ENCODE measurements at places on chromosomes 1 and 21.

GRCh38 chr1:117367046-117368025, at the start of gene MAN1A2:
Gene MAN1A2 (plus strand): TSS chr1:117367449. CDS start chr1:117368184, 735 bp downstream.
- peak; percentile 63 for DNase-seq

- DNase-seq, result no peak
Measured at GRCh38 chr21:46065215-46065913, 32.5 kb upstream of the COL6A2 start.

GRCh38 chr21:20343186-20343585, 655.0 kb upstream of the NCAM2 start:
- no peak for DNase-seq

DNA sequence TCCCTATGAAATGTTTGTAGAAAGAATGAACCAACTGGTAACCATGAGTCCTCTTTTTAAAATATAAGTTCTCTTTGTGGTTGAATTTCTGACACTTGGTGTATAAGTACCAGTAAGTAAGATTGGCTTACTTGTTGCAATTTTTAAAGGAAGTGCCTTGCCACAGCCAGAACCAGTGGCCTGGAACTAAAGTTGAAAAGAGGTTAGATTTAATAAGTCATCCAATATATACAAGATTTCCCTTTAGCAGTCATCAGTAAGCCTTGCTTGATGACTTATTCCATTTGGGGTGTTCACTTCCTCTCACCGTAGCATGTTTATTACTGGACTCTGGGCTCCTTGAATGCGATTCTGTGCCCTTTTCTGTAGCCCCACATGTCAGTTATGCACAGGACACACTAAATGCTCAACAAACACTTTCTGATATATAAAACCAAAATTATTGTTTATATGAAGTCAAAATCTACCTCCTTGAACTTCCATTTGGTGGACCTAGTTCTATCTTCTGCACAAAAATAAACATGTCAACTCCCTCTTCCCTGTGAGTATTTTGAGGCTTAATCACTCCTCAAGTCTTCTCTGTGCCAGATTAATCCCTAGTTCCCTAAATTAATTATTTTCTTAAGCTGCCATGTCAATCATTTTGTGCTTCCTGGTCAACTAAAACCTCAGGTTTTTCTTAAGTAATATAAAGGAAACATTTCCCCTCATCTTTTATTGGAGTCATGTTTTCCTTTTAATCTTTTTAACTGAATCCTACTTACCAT, 218.1 kb downstream of the ST6GALNAC3 start:
- DNase-seq, result no peak

- DNase-seq, result no peak
Measured at GRCh38 chr1:30410153-30410851, 313.1 kb downstream of the MATN1 start.

- no peak for DNase-seq
Measured at GRCh38 chr1:207863893-207864535, 46.9 kb downstream of the CD34 start.

- no peak for DNase-seq
Measured at GRCh38 chr1:63327417-63328054, 5.2 kb downstream of the FOXD3 start.

GRCh38 chr1:205593532-205593931, 38.3 kb downstream of the ELK4 start:
- no peak for DNase-seq

DNA sequence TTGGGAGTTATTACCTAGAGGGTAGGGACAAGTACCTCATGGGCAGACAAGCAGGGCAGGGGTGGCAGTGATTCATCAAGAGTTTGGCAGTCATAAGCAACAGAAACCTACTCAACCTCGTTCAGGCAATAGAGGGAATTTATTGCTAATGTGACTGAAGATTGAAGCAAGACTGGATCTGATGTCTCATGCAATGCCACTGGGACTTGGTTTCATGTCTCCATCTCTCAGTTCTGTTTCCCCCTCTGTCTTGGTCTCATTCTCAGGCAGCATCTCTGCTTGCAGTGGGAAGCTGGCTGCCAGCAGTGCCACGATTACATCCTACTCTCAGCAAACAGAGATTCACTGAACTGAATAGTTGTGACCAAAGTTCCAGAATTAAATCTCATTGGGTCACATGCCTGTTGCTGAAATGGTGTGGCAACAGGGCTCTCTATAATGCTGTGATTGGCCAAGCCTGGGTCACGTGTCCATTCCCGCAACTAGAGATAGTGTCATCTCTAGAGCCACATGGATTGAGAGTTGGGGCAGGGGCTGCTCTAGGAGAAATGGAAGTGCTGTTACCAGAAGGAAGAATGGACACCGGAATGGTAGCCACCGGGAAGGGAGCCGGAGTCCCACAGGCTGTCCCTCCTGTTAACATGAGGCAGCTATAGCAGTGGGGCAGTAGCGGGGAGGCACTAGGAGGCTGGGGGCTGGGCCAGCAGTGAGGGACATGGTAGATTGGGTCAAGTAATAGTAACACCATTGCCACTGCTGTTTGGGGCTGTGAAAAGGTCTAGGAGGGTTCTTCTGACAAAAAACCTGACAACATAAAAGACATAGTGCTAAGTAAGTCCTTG, 3.9 kb upstream of the CDC42 start:
- DNase-seq, result no peak

GRCh38 chr1:96934282-96934681, 212.7 kb downstream of the PTBP2 start:
- no peak for DNase-seq

- DNase-seq, result peak; percentile 71
Measured at GRCh38 chr1:227766015-227766634, 30.9 kb downstream of the SNAP47 start.

DNA sequence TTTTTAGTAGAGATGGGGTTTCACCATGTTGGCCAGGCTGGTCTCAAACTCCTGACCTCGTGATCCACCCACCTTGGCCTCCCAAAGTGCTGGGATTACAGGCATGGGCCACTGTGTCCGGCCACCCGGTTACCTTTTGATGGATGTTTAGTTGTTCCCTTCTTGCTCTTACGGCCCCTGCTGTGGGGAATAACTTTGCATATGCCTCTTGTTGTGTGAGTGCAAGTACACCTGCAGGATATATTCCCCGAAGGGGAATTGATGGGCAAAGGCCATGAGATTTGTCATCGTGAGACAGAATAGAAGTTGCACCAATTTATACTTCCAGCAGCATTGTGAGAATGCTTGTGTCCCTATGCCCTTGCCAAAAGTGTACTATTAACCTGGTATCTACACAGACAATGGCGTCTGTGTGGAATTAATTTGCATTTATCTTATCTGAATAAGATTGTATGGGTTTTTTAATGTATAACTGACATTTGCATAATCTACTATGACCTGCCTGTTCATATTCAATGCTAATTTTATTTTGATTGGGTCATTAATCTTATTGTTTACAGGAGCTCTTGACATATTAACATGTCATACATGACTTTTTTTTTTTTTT, 8.1 kb downstream of the IL6R start:
- DNase-seq, result no peak

- no peak for DNase-seq
Measured at GRCh38 chr1:59997479-59998115, 71.0 kb upstream of the CYP2J2 start.

DNA sequence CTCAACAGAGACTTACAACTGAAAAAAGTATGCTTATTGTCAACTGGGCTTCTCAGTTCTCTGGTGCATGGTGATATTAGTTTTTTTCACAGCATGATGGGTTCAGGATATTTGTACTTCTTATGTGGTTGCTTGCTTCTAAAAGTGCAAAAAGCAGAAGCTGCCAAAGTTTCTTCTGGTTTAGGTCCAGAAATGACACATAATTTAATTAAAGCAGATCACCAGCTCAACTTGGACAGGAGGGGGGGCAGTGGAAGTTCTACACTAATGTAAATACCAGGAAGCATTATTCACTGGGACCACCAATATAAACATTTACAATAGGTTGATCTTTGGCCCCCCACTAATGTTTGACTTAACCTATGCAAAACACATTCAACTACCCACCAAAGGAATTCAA, 354.8 kb upstream of the BRINP3 start:
- DNase-seq, result no peak

DNA sequence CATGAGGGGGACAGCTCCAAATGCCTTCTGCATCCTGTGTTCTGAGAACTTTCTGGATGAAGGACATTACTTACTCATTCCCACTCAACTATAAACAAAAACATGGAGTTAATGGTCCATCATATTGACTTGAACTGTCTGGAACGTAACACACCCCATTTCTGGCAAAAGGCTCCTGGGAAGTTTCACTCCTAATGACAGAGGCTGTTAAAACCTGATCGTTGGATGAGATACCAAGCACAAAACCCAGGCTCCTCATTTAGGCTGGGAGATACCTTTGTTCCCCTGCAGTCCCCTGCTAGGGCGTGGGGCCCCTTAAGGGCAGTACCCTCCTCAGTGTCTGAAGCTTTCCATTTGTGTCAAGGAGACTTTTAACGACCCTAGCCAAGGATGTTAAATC, 78.9 kb downstream of the RHOU start:
- no peak for DNase-seq

GRCh38 chr1:15605398-15606383, 11.6 kb upstream of the DDI2 start:
- no peak for DNase-seq

GRCh38 chr21:39803393-39803792, 58.4 kb downstream of the IGSF5 start:
- DNase-seq, result no peak

- DNase-seq, result no peak
Measured at GRCh38 chr1:224223819-224224714, 41.0 kb downstream of the DEGS1 start.

GRCh38 chr1:116861137-116861536, 48.6 kb upstream of the PTGFRN start:
- DNase-seq, result no peak

DNA sequence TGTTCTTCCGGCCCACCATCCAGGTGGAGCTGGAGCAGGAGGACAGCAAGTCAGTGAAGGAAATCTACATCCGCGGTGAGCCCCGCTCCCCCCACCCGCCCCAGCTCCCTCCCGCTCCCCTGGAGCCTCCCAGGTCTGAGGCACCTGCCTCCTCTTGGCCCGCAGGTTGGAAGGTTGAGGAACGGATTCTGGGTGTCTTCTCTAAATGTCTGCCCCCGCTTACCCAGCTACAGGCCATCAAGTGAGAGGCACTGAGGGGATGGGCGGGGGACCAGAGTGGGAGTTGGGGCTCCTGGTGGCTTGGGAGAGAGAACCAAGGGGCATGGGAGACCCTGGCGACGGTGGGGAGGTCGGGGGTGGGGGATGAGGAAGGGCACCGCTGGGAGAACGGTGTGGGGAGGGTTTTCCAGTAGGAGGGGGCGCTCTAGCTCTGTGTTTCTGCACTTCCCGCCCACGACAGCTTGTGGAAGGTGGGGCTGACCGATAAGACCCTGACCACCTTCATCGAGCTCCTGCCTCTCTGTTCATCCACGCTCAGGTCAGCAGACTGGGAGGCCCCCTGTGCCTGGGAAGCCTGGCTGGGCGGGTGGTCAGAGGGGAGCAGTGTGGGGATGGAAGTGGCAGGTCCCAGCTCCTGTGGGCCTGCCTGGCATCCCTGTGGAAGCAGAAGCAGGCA, 4.2 kb downstream of the LRRC71 start:
- no peak for DNase-seq

GRCh38 chr1:168281603-168282325, 1.1 kb downstream of the TBX19 start:
- DNase-seq, result no peak

- no peak for DNase-seq
Measured at GRCh38 chr21:41364308-41364707, 2.5 kb downstream of the MX2 start.

GRCh38 chr1:109718495-109718894, 6.4 kb downstream of the GSTM5 start:
- no peak for DNase-seq
